ENCODE measurements at places on chromosomes 12 and 14.

GRCh38 chr12:89709995-89710872 lies 1.6 kb upstream of the ATP2B1 start:
- DNase-seq, result peak; percentile 16

- no peak for DNase-seq
These were observed 190.4 kb downstream of the PAH start for GRCh38 chr12:102726686-102727085.

DNA sequence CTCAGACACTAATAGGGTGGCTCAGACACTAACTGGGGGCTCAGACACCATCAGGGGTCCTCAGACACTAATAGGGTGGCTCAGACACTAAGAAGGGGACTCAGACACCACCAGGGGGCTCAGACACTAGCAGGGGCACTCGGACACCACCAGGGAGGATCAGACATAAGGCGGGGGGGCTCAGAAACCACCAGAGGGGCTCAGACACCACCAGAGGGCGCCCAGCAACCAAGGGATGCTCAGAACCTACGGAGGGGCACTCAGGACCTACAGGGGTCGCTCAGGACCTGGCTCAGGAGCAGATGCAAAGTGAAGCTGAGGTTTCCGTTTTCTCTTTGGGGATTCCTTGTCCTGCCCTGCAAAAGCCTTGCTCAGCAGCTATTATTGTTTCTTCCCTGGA lies 448.5 kb downstream of the TMEM121 start:
- DNase-seq, result peak; percentile 32

DNA sequence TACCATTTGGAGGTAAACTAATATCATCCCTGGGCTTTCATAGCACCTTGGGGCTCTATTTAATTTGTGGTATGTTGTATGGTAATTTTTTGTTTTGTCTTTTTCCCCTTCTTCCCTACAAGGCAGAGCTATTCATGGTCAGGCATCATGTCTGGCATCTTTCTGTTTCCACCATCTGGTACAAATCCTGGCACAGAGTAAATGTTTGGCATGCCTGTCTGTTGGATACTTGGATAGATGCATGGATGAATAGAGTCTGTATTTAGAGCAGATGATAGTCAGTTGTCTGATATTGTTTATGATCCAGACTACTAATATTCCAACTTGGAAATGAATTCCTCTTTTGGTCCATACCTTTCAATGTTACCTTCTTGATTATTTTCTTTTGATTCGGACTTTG lies 139.8 kb downstream of the NEDD1 start:
- no peak for DNase-seq

DNA sequence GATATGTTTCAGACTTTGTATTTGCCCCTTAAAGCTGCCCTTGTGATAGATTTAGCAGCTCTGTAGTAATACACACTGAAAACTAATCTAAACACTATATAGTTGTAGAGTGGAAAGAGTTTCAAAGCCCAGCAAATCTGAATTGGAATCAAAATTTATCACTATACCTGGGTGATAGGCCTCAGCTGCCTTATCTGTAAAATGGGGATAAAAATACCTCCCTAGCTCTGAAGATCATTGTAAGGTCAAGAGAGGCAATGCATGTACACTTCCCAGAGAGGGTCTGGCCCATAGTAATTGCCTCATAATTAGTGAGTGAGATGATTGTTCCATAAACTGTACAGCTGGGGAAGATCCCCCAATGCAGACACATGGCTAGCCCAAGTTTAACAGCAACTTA lies 103.6 kb downstream of the IGF1 start:
- DNase-seq, result no peak

GRCh38 chr14:56659378-56659777 lies 79.8 kb downstream of the TMEM260 start:
- no peak for DNase-seq

Measured in RKO (cell line).